GM23338 (cell line): ENCODE measurements at places on chromosomes 2 and 18. TPM values are rescaled to one million over a fixed set of nuclear protein-coding genes. Genes with fewer than 3 reads are reported as not detected.

- H3K27ac ChIP-seq = no peak overlapping the region
- no peaks in the 10 kb centered on the region for H3K27me3 ChIP-seq
- no peak for DNase-seq
- H3K4me1 ChIP-seq = peaks cover 9% of the 10 kb centered on the region
These were observed 87.9 kb upstream of the SPHKAP start for GRCh38 chr2:228269351-228269750.

DNA sequence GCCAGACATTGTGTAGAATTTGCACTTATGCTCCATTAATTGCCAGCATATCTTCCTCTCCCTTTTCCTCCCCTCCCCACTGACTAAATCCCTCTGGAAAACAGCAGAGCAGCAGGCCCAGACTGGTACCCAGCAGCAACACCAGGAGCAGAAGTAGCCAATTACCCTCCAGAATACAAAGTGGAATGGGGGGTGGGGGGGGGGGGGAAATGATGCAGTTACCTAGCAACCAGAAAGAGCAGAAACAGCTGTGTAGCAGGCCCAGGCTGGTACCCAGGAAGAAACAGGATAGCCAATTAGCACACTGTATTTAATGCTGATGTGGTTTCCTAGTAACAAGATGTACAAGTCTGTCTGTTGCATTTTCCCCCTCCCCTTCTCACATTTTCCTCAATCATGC is 52.3 kb downstream of the KLF7 start:
- no peaks in the 10 kb centered on the region for H3K27me3 ChIP-seq
- no peak for DNase-seq
- H3K27ac ChIP-seq = no peak overlapping the region
- no peaks in the 10 kb centered on the region for H3K36me3 ChIP-seq
- no peak overlapping the region for H3K4me3 ChIP-seq

The C2orf66 gene
- total RNA-seq = not detected in 2 replicates

- DNase-seq = no peak
- H3K4me3 ChIP-seq = no peak overlapping the region
- no peaks in the 10 kb centered on the region for H3K27me3 ChIP-seq
- 0 out of 2 replicates have a peak, but pooled peaks cover 4% of the 10 kb centered on the region for H3K36me3 ChIP-seq
These were observed 29.0 kb downstream of the PSME4 start for GRCh38 chr2:53941749-53942148.

- no peak overlapping the region for H3K27ac ChIP-seq
- H3K36me3 ChIP-seq = no peaks in the 10 kb centered on the region
- H3K27me3 ChIP-seq = no peaks in the 10 kb centered on the region
- no peak for DNase-seq
- H3K4me3 ChIP-seq = no peak overlapping the region
- H3K4me1 ChIP-seq = no peaks in the 10 kb centered on the region
These were observed 10.7 kb downstream of the DPP4 start for GRCh38 chr2:162063281-162063680.

GRCh38 chr18:60292186-60292585 is 80.4 kb downstream of the MC4R start:
- no peaks in the 10 kb centered on the region for H3K27me3 ChIP-seq
- no peak overlapping the region for H3K27ac ChIP-seq
- H3K4me1 ChIP-seq = no peaks in the 10 kb centered on the region
- H3K4me3 ChIP-seq = no peak overlapping the region
- no peaks in the 10 kb centered on the region for H3K36me3 ChIP-seq

DNA sequence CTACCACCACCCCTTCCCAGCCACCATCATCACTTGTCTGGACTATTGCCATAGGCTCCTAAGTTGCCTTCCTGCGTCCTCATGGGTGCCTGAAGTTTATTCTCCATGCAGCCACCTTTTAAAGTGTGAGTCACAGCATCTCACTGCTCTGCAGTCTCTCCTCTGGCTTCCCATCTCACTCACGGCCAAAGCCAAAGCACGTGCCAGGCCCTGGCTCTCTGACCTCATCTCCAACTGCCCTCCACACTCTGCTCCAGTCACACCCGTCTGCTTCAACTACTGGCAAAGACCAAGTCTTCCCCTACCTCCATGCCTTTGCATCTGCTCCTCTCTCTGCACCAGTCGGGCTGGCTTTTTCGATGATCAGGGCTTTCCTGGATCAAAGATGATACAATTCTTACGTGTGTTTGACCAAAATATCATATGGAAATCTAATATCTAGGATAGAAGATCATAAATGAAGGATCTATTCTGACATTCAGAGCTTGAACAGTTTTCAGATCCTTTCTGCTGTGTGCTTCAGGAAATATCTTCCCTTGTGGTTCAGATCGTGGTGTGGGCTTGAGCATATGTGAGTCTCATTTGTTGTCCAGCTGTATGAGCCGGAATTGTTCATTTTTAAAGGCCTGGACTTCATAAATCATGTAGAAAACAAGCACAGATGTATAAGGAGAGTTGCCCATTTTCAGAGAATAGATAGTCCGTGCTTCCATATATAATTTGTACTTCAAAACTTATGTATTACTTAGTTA is 175.6 kb downstream of the PRKCE start:
- no peak overlapping the region for H3K27ac ChIP-seq
- H3K4me3 ChIP-seq = no peak overlapping the region
- DNase-seq = no peak
- no peaks in the 10 kb centered on the region for H3K27me3 ChIP-seq

- H3K27me3 ChIP-seq = no peaks in the 10 kb centered on the region
- H3K4me1 ChIP-seq = peaks cover 27% of the 10 kb centered on the region
- H3K27ac ChIP-seq = no peak overlapping the region
- no peak overlapping the region for H3K4me3 ChIP-seq
- H3K36me3 ChIP-seq = peaks cover 4% of the 10 kb centered on the region; the same call in 1 of the 2 replicates
These were observed 109.9 kb downstream of the COPS8 start for GRCh38 chr2:237195396-237196120.

GRCh38 chr2:134721596-134721995 is 2.8 kb upstream of the TMEM163 start:
- H3K27me3 ChIP-seq = peaks cover 48% of the 10 kb centered on the region
- H3K4me3 ChIP-seq = no peak overlapping the region
- peaks cover 9% of the 10 kb centered on the region for H3K4me1 ChIP-seq
- H3K36me3 ChIP-seq = no peaks in the 10 kb centered on the region
- H3K27ac ChIP-seq = no peak overlapping the region
- DNase-seq = no peak

DNA sequence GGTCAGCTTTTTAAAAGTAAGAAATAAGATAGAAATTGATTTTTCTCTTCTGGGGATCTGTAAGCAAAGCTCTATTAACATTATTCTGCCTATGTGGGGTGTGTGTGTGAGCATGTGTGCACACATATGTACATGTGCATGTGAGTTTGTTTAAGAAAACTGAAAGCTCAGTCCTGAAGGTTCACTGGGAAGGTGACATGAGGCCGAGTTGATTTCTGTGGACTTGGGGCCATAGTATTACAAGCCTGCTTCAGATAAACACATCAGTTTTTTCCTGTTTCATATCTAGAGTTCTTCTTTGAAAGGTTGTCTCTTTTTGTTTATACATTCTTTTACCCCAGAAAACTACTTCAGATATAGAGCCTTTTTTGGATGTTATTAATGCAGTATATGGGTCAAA is 83.4 kb downstream of the SERPINB8 start:
- DNase-seq = no peak

GRCh38 chr2:190893157-190893556 is 12.5 kb downstream of the GLS start:
- peaks cover 9% of the 10 kb centered on the region; the same call in 1 of the 2 replicates for H3K36me3 ChIP-seq
- H3K27me3 ChIP-seq = no peaks in the 10 kb centered on the region
- no peak overlapping the region for H3K27ac ChIP-seq
- no peak for DNase-seq
- peaks cover 16% of the 10 kb centered on the region for H3K4me1 ChIP-seq
